Activated T-cell treated with anti-CD3 and anti-CD28 coated beads, Interleukin-2, amount 50 U/mL, for 4 hours (primary cell): ENCODE measurements at places on chromosomes 3 and 15.

DNA sequence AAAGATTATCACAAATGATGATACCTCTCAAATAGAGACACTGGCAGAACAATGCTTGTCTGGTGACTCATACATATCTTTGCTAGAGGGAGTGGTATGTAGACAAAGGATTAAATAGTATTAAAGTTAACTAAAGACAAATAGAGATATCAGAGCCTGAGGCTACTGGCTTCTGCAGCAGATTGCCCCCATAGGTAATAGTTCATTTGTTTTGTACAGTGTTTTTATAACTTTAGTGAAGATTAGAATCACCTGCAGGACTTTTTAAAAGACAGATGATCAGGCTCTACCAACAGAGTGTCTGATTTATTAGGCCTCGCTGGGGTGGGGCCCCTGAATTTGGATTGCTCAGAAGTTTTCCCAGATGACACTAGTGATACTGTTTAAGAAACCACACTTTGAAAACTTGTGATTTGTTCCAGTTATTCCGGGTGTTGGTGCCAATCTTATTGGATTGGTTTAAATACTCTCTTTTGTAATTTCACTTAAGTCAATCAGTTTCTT lies 96.4 kb downstream of the NAALADL2 start:
- DNase-seq, result no peak

GRCh38 chr3:188979248-188979647 lies 192.5 kb upstream of the TPRG1 start:
- DNase-seq, result no peak

DNA sequence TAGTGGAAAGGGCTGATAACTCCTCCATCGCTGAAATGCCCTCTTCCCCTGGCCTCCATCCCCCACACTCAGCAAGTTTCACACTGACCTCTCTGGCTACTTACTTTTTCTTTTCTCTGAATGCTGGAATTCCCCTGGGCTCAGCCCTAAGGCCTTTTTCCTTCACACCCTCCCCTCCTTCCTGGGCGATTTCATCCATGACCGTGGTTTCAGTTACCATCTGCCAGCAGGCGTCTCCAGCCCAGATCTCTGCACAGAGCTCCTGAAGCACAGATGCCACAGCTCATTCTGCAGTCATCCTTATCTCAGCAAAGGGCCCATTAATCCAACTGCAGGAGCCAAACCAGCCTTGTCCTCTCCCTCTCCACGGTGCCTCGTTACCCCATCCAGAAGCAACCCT lies 114.0 kb downstream of the RFTN1 start:
- no peak for DNase-seq

- no peak for DNase-seq
Observed at GRCh38 chr3:20154928-20155327, 31.1 kb downstream of the SGO1 start.

- DNase-seq, result no peak
Observed at GRCh38 chr3:181948286-181948685, 236.6 kb downstream of the SOX2 start.

- no peak for DNase-seq
Observed at GRCh38 chr3:170909129-170909903, 879 bp upstream of the EIF5A2 start.

GRCh38 chr3:69189487-69189886 lies 67.1 kb upstream of the LMOD3 start:
- DNase-seq, result no peak

DNA sequence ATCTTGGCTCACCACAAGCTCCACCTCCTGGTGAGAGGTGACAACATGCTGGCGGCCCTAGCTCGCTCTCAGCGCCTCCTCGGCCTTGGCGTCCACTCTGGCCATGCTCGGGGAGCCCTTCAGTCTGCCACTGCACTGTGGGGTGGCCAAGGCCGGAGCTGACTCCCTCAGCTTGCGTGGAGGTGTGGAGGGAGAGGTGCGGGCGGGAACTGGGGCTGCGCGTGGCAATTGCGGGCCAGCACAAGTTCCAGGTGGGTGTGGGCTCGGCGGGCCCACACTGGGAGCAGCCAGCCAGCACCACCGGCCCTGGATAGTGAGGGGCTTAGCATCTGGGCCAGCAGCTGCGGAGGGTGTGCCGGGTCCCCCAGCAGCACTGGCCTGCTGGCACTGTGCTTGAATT lies 275.7 kb upstream of the P2RY1 start:
- no peak for DNase-seq

GRCh38 chr3:122572940-122573412 lies 4.5 kb upstream of the PARP15 start:
- DNase-seq, result no peak

DNA sequence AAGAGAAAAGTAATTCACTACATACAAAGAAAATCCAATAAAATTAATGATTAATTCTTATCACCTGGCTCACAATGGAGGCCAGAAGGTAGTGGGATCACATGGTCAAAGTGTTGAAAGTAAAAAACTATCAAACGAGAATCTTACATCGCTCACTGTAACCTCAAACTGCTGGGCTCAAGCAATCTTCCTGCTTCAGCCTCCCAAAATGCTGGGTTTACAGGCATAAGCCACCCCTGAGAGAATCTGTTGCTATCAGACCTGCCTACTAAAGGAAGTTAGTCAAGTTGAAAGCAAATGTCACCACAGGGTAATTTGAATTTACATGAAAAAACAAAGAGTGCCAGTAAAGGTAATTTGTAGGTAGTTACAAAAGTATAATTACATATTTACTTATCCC lies 103.3 kb downstream of the PCCB start:
- DNase-seq, result no peak

GRCh38 chr15:48946074-48946839 lies 17.5 kb downstream of the SHC4 start:
- DNase-seq, result no peak

DNA sequence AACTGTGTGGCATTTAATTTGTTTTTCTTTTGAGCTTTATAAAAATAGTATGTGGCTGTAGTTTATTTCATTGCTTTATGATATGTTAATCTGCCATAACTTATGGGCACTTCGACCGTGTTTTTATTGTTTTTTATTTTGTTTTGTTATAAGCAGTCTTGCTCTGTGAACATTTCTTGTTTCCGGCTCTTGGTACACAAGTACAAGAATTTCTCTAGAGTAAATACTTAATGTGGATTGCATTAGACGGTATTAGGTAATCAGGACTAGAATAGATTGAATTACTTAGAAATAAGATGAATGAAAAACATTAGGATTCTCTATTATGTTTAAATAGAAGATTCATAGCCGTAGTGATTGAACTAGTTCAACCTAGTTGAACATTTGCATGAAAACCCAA lies 2.1 kb downstream of the ZFAND6 start:
- no peak for DNase-seq

GRCh38 chr3:186996356-186996755 lies 66.0 kb downstream of the ST6GAL1 start:
- DNase-seq, result no peak

DNA sequence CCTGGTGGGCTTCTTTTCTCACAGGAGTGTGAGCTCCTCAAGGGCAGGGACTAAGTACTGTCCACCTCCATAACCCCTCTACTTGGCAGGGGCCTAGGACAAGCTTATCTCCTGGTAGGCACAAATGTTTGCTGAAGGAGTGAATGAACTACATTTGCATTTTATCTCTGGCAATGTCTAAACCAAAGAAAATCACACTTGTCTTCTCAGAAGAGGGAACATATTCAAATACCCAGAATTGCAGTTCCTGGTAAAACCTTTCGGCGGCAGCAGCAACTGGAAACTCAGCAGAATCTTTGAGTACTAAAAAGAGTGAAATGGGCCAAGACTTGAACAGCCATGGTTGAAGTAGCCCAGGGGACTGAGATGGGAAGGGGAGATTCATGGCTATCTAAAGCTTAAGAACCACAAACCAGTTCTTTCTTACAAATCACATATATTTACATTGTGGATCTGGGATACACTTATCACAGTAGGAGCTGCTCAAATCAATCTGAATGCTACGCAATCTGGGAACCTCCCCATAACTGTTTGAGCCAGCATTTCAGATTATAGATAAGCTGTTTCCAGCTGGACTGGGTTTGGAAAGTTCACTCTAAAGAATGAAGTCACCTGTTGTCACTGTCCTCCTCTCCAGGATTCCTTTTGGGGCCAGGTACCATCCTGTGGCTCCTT lies 18.7 kb upstream of the PTPN9 start:
- peak; percentile 27 for DNase-seq

GRCh38 chr3:144018776-144019175 lies 47.2 kb downstream of the DIPK2A start:
- DNase-seq, result no peak

DNA sequence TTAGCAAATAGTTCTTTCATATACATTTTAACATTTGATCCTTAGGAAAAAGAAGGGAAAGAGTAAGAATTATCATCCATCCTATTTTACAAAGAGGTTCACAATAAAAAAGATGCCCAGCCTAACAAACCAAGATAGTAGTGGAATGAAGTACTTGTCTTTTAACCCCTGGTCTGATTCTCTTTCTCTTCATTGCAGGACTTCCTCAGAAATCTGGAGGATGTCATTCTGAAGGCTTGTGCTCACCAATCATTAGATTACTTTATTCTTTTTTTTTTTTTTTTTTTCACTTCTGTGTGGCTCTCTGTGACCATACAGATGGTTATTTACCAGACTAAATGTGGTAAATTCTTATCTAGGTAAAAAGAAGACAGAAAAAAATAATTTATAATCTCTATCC lies 7.0 kb downstream of the HDGFL3 start:
- DNase-seq, result no peak

DNA sequence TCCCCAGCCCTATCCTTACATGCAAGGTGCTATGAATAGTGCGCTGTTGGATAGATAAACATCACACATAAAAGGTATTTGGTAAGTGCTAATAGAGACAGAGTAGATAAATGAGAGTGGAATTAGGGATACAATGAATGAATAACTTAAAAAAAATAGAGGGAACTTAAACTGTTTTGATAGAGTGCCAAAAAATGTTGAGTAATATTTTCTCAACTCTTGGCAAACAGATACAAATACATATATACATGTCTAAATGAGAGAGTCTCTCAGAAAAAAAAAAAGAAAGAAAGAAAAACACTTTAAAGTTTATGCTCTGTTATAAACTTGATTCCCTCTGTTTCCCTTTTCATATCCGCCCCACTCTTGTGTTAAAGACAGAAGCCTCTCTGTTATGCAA lies 667.4 kb downstream of the ROBO2 start:
- no peak for DNase-seq

- DNase-seq, result no peak
Observed at GRCh38 chr3:194504146-194504545, 17.3 kb upstream of the ATP13A3 start.

GRCh38 chr3:16366-16765 lies 180.2 kb upstream of the CHL1 start:
- no peak for DNase-seq

- no peak for DNase-seq
Observed at GRCh38 chr3:185900228-185900627, 37.6 kb downstream of the TRA2B start.

DNA sequence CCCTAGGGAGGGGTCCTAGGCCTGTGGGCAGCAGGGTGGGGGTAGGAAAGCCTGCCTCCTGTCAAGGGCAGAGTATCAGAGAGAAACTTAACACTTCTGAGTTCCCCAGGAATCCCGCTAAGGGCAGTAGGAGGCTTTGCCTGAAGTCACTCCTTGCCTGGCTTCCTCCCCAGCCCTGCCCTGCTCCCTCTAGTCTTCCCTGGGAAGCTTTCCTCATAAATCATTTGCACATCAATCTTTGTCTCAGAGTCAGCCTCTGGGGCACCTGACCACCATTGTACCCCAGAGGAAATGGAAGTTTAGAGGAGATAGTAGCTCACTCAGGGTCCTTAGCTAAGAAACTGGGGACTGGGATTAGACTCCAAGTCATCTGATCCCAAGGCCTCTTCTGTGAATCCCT lies 129.4 kb upstream of the TLE3 start:
- no peak for DNase-seq

GRCh38 chr3:87837076-87837475 lies 221.7 kb downstream of the CGGBP1 start:
- DNase-seq, result no peak

- DNase-seq, result no peak
Observed at GRCh38 chr15:43872416-43873020, 45.7 kb downstream of the WDR76 start.

DNA sequence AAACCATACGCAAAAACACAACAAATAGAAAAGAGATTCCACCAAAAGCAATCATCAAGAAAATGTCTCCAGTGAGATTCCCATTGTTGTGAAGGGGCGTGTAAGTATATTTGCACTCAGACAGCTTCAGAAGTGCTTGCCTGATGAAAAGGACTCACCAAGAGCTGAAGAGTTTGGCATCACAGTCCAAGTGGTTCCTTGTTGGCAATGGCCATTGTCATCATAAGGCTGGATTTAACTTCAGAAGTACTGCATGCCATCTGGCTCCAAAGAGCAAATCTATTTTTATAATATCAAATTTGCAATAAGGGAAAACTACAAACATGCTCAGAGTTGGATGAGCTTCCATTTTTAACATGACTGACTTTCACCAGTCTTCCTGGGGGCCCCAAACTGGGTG lies 505.3 kb upstream of the NR2F2 start:
- DNase-seq, result no peak

DNA sequence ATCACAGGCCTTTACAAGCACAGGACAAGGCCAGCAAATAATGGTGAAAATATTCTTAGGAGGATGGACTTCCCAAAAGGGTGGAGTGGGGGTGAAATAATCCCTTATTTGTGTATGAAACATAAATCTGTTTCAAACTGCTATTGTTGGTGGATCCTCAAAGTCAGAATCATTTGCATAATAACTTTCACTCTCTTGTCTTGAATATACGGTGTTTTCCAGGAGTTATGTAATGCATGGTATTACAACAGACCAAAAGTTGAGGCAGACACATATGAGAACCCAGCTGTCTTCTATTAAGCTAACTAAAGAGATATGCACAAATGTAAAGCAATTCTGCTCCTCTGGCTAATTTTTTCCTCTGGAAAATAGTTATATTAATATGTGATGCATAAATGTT lies 57.7 kb downstream of the PRTG start:
- DNase-seq, result no peak

GRCh38 chr3:114609973-114610630 lies 316.3 kb downstream of the TIGIT start:
- no peak for DNase-seq

- DNase-seq, result no peak
Observed at GRCh38 chr3:43155464-43156121, 49.7 kb upstream of the POMGNT2 start.

DNA sequence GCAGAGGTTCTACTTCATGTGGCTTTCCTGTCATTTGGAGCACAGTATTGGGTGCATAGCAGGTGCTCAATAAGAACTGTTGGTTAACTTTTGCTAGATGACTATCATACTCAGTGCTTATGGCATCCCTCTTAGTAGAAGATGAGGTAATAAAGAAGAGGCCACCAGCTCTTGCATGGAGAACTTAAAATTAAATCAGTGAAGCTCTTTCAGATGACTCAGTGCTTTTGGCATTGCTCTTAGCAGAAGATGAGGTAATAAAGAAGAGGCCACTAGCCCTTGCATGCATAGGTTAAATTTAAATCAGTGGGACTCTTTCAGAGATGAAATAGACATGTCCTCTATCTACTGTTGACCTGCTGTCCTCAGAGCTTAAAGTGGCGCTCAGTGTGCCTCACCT lies 109.4 kb upstream of the FGF7 start:
- DNase-seq, result no peak

DNA sequence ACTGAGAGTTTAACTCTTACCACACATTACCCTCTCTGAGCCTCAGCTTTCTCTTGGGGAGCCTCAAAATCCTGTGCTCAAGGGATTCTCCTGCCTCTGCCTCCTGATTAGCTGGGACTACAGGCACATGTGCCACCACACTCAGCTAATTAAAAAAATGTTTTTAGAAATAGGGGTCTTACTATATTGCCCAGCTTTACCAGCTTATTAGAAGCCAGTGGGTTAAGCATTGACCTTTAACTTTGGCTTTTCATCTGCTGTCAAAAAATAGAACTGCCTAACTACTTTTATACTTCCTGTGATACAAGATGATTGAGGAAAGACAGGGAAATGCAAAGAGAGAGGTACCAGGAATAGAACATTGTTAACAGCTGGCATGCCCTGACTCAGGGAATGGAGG lies 27.3 kb downstream of the MYO1E start:
- DNase-seq, result no peak
